ENCODE measurements at places on chromosomes 12 and 14.

DNA sequence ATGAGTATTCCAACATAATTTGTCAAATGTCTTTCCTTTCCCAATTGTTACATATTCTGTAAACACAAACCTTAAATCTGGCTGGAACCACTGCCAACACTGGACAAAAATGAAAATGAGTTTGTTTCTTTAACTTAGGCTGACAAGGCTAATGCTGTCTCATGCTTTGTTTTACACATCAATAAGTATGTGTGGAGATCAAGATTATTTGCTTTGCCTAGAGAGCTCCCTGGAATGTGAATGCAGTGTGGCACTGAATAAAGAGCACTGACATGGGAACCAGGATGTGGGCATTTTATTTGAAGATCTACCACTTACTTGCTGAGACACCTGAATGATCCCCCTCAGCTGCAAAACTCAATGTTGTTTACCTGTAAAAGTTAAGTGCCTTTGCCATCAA lies 61.7 kb downstream of the RALGAPA1 start:
- DNase-seq = no peak

DNA sequence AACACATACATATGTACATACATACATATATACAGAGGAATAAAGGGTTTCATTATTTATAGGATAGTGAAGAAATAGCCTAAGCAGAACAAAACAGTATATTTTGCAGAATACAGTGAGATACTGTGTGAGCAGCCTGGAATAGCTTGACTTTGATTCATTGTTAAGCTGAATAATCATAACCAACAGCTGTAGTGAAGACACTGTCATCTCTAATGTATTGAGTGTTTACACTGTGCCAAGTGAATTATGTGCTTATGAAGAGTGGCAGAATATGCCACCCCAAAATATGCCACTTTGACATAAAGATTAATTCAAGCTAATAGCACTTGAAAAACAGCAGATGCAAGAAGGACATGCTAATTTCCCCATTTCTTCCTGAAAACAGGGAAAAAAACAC lies 48.2 kb upstream of the LRFN5 start:
- no peak for DNase-seq

DNA sequence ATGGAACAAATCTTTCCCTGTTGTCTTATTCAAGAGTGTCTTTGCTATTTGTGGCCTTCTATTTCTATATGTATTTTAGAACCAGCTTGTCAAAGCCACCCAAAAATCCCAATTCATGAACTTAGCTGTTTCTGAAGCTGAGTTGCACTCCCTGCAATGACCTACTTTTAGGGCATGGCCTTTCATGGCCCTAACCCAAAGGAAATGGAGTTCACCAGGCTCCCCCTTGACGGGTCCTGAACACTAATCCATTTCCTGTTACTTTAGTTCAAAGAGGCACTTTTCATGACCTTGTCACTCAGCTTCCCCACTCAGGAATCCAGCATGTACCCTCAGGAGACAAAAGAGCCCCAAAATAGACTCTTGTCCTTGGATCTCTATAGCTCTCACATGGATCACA lies 7.6 kb downstream of the TMED8 start:
- no peak for DNase-seq

GRCh38 chr12:79956896-79957295 lies 22.0 kb upstream of the PPP1R12A start:
- DNase-seq = no peak

GRCh38 chr14:89123851-89124250 lies 293.2 kb downstream of the FOXN3 start:
- DNase-seq = no peak

DNA sequence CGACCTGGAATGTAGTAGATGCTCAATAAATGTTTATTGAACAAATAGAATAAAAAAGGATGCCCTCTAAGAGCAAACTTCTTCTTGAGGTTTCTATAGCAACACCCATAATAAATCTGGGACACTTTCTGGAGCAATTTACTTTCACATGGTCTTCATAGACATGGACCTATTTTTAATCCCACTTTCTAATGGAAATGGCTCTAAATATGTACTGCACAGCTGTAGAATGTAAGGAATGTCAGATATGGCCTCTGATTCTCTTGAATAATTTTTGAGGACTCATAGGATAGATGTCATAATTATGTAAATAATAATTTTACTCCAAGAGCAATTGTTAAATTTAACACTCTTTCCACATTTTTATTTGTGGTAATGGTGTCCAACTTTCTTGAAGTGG lies 133.5 kb upstream of the DAAM1 start:
- DNase-seq = no peak

Measured in mucosa of descending colon (tissue), 3 donors.